Stimulated activated CD4-positive, alpha-beta T cell treated with anti-CD3 and anti-CD28 coated beads, Interleukin-4, amount 100 ng/mL, for 4 hours (primary cell): ENCODE measurements at places on chromosomes 1 and 21.

DNA sequence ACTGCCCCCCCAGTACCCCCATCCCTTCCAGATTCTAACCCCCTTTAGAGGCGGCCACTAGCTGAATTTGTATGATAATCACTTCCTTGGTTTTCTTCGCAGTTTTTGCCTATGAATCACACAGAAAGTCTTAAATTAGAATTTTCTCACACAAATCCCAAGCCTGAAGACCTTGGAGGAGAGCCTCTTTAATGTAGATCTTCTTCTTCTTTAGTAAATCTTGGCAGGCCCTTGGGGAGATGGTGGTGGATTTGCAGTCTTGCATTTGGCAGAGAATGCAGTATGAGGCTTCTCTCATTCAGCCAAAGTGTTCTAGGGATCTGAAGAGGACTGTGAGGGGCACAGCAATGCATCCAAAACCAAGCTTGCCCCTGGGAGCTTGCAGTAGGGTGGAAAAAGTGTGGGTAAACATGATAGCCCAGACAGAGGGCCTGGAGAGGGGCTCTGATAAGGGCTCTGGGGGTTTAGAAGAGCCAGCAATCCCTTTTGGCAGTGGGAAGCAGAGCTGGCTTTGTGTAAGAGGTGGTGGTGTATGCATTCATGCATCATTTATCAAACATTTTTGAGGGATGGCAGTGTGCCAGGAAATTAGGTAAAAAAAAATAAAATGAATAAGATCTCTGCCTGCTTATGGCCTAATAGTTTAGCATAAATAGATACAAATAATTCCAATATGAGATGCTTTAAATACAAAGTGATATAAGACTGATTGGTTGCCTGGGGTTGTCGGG lies 7.7 kb upstream of the CDC42 start:
- DNase-seq: no peak

GRCh38 chr1:88503646-88504045 lies 180.4 kb upstream of the PKN2 start:
- DNase-seq: no peak

- DNase-seq: no peak
These were observed 37.5 kb downstream of the CAMTA1 start for GRCh38 chr1:6822530-6823359.

DNA sequence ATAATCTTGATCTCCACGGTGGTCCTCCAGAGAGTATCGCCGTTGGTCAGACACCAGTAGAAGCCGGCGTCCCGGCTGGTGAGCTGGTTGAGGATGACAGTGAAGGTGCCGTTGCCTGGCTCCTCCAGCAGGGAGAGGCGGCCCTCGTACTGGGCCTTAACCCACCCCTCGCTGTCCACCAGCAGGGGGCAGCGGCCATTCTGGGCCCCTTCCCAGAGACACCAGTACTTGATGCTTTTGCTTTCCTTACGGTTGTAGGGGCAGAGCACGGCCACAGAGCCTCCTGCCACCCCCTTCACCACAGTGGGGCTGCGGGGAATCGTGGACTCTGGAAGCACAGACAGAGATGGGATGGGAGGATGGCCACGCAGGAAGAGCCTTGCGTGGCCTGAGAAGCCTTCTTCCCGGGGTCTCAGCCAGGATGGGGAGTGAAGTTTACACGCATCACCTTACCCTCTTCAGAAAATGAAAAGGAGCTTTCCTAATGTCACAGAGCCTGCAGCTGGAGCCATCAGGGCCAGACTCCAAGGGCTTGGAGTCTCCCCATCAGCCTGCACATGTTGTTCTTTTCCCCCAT lies 10.7 kb downstream of the PIGR start:
- DNase-seq: no peak

- no peak for DNase-seq
These were observed 13.6 kb downstream of the RWDD3 start for GRCh38 chr1:95247607-95248006.

- DNase-seq: no peak
These were observed 192.4 kb upstream of the CSF3R start for GRCh38 chr1:36675106-36675505.

DNA sequence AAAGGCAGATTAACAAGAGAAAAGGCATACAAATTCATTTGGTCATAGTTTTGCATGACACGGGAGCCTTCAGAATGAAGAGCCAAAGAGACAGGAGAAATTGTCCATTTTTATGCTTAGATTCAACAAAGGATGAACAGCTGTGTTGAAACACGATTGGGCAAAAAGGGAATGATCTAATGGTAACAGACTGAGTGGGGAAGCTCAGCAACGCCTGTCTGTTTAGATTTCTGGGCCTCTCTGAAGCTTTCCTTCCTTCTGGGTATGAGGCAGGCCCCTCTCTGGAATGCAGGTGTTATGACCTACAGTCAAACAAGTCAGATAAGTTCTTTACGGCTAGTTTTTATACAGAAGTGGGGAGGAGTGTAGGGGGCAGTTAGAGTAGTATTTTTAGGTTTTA lies 154.6 kb downstream of the RGS7 start:
- DNase-seq: no peak

GRCh38 chr1:56330391-56331026 lies 248.9 kb downstream of the PLPP3 start:
- DNase-seq: no peak

DNA sequence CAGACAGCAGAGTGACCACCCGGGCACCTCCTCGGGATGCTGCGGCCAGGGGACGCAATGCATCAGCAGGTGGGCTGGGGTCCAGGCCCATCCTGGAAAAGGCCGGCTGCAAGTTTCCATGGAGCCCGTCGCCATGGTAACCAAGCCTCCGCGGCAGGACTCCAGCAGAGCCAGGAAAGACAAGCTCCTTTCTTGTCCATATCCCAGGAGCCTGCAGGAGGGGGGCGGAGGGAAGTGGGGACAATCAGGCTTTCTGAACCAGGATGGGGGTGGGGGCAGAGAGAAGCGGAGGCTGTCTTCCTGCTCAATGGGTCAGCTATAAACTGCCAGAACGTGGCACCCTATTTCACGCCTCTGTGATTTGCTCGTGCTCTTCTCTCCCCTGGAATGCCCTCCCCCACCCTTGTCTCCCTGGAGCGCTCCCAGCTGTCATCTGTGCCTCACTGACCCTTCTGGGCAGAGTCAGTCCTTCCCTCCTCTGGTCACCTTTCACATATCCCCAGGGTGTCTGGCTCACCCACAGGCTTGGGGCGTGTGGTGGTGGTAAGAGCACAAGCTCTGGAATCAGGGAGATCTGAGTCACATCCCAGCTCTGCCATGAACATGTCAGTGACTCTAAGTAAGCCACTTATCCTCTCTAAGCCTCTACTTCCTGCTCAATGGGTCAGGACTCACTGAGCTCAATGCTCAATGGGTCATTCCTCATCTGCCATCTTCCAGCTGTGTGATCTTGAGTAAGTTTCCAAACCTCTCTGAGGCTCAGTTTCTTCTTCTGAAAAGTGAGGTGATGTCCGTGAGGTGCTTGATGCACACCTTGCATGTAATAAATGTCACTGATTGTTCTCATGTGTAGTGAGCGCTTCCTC lies 58.9 kb upstream of the LAPTM5 start:
- DNase-seq: no peak

DNA sequence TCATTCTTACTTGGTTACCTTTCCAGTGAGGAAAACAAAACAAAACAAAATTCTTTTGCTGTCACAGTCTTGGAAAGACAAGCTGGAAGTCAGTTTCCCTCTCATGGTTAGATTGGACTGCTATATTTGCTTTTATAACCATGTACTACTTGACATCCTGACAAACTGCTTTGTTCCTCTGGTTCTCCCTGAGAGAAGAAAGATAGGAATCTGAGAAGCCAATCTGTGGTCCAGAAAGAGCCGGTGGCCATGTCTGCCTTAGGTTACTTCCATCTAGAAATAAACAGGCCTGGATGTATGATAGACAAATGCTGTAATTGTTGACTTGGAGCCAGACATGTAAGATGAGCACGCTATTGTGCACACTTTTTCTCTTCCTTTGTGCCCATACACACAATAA lies 330.0 kb downstream of the BRINP3 start:
- no peak for DNase-seq

DNA sequence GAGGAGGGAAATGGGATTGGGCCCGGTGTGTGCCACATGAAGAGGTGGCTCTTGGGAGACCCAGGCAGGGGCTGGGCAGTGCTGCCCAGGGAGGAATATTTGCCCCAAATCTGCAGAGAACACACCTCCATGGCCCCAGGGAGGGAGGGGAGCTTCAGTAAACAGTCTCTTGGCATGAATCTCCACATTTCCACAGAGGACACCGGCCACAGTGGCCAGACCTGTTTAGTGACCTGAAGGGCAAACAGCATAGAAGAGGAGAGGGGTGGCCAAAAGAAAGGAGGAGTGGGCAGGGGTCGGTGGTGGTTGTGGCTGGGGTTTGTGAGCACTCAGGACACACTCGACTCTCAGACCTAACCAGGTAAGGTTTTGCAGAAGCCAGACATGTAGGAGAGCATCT lies 54.0 kb upstream of the IFFO2 start:
- DNase-seq: no peak

DNA sequence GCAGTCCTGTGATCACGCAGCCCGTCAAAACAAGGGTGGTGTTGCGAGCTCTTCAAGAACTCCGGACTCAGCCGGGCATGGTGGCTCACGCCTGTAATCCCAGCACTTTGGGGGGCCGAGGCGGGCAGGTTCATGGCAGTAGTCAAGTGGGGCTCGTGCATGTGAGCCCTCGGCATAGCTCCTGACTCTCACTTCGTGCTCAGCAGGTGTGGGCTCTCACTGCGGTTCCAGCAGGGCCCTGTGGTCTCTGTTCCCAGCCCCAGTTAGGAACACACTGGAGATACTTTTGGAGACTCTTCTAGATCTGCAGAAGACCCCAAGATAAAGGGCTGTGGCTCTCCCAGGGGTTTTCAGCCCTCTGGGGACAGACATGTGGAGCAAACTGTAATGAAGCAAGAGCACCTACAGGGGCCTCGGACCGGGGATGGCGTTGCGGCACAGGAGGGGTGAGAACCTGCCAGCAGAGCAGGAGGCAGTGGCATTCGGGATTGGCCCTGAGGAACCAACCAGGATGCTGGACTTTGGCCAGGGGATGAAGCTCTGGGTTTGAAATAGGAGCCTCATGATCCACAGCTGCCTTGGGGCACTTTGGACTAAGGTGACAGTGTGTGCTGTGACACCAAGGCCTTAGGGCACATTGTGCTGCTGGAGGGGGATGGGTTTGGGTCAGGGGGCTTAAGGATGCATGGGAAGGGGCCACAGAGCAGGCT lies 443.2 kb downstream of the CAMTA1 start:
- DNase-seq: no peak

DNA sequence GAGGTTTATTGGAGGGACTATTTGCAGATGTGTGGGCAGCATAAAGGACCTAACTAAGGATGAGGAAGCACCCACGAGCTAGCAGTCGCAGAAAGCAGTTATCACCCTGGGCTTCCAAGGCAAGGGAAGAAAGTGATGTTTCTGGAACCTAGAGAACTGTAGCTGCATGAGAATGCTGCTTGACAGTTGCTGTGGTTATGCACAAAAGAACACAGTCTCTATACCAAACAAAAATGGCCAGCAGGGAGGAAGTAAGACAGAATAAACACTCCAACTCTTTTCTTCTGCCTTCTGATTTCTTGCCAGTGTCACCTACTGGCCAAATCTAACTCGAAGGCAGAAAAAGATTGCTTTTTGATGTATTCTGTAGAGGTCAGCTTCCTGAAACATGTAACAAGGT lies 190.2 kb downstream of the RASAL2 start:
- no peak for DNase-seq

GRCh38 chr1:24503870-24504523 lies 1.4 kb downstream of the RCAN3 start:
- no peak for DNase-seq

DNA sequence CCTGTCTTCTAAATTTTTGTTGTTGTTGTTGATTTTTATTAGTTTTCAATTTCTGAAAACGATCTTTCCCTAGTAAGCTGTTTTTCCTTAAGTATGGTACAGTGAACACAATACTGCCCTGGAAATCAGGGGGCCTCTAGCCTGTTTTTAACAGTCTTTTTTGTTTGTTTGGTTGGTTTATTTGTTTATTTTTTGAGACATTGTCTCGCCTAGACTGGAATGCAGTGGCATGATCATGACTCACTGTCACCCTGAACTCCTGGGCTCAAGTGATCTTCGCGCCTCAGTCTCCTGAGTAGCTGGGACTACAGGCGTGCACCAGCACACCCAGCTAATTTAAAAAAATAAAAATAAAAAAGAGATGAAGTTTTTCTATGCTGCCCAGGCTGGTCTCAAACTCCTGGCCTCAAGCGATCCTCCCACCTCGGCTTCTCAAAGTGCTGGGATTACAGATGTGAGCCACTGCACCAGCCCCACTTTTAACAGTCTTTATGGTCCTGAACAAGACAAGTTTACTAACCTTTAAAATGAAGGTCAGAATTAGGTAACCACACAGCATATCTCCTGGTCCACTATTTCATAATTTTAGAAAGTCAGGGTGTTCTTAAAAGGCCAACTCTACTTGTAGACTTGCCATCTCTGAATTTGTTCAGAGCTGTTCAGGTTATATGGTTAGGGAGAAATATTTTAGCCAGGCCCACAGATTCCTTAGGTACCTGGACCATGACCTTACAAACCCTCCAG lies 35.4 kb downstream of the TBCE start:
- DNase-seq: no peak

DNA sequence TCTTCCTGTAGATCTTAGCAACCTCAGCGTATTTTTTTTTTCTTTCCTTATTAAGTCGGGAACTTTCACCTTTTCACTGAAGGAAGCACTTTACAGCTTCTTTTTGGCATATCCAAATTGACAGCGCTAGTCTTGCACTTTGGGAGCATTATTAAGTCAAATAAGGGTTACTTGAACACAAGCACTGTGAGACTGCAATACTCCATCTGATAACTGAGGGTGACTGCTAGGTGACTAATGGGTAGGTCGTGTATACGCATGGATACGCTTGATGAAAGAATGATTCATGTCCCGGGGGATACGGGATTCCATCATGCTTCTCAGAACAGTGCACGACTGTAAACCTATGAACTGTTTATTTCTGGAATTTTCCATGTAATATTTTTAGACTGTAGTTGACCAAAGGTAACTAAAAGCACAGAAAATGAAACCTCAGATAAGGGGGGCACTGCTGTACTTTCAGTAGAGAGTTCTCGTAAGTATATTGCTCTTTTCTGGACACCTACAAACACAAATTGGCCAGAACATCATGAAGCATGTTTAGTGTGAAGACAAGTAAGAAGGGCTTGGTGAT lies 364.7 kb downstream of the SMYD3 start:
- no peak for DNase-seq

- DNase-seq: no peak
These were observed 1.7 kb upstream of the GLIS1 start for GRCh38 chr1:53740621-53741105.

GRCh38 chr1:17168091-17168876 lies 36.6 kb upstream of the PADI1 start:
- DNase-seq: no peak

DNA sequence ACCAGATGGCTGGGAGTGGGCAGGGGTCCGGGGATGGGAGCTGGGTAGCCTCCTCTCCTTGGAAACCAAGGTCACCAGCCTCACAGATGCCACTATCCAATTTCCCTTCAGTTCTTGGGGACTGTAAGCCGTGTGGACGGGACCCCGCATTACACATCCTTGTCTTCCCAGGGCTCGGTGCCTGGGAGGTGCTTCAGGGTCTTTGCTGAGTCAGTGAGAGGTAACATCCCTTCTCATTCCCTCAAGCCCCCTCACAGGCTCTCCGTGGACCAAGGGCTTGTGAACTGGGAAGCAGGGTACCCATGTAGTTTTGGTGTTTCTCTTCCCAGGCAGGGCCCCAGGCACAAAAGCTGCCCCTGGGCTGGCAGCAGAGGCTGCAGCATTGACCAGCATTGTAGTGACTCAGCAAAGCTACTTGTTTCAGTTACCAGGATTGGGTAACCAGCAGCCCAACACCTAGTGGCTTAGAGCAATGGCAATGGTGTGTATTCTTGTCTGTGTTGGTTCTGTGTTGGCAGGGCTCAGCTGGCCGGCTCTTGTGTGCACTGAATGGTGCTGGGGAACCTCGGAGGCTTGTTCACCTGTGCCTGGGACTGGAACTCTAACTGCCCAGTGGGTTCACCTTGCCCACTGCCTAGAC lies 24.6 kb upstream of the PCBP3 start:
- no peak for DNase-seq
